ENCODE measurements at places on chromosomes 12 and 14.

DNA sequence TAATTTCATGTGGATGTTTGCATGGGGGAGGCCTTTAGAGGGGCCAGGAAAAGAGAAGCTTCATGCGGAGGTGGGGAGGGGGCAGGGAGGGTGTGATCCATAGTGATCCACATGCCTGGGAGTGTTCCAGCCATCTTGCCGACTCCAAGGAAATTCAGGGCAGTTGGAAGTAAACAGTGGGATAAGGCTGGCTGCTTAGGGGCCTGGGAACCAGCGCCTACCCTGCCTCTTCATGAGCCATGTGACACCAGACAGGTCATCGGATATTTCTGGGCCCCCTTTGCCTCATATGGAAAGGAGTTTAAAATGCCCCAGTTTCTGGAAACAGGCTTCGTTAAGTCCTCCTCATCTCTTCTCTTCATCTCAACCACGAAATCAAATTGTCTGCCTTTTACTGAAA lies 983.2 kb downstream of the BCL11B start:
- DNase-seq, result no peak

DNA sequence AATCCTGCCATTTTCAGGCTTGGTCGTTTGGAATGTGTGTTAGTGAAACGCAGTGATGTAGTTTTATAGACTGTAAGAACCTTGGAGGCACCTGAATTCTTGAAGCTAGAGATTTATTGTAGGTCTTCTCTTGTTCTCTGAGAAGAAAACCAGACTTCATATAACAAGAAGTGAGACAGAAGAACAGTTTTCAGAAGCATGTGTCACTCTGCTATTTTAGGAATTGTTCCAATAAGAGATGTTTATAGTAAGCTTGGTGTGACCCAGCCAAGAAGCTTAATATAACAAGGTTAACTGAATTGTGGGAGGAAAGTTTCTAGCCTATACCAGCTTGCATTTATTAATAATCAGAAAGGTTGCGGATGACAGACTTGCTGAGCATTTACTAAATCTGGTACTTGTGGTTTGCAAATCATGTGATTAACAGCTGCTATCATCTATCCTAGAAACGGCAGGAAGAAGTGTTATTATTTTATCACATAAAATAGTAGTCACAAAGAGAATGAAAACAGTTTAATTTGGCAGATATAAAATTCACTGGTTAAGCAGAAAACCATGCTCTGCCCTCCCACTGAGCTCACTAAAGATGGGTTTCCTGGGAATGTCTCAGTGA lies 49.2 kb upstream of the BCAT1 start:
- no peak for DNase-seq

- DNase-seq, result peak; percentile 18
Observed at GRCh38 chr12:7716381-7716780, 5.1 kb downstream of the DPPA3 start.

- DNase-seq, result no peak
Observed at GRCh38 chr14:56995010-56995409, 184.7 kb upstream of the OTX2 start.

GRCh38 chr14:76456200-76456599 lies 80.3 kb downstream of the ESRRB start:
- DNase-seq, result peak; percentile 40

GRCh38 chr12:130476451-130477135 lies 138.9 kb downstream of the PIWIL1 start:
- DNase-seq, result no peak

DNA sequence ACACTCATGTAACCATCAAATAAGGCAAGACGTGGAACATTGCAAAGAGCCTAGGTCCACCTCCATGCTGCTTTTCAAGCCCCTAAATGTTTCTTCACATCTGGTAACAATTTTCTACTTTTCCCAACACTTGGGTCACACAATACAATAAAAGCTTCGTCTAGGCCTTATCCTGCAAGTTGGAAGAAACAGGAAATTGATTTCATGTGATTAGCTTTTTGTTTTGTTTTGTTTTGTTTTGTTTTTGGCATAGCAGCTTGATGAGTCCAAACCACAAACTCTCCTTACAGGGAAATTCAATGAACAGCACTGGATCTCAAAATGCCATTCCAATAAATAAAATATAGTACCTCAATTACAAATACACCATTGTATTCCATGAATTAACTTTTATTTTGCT lies 19.3 kb downstream of the TAS2R50 start:
- DNase-seq, result peak; percentile 64

GRCh38 chr12:12398026-12398859 lies 41.4 kb downstream of the BORCS5 start:
- DNase-seq, result peak; percentile 92

- DNase-seq, result no peak
Observed at GRCh38 chr12:48980953-48981756, 3.0 kb downstream of the WNT1 start.

- no peak for DNase-seq
Observed at GRCh38 chr14:45610318-45610717, 357.3 kb upstream of the MIS18BP1 start.

DNA sequence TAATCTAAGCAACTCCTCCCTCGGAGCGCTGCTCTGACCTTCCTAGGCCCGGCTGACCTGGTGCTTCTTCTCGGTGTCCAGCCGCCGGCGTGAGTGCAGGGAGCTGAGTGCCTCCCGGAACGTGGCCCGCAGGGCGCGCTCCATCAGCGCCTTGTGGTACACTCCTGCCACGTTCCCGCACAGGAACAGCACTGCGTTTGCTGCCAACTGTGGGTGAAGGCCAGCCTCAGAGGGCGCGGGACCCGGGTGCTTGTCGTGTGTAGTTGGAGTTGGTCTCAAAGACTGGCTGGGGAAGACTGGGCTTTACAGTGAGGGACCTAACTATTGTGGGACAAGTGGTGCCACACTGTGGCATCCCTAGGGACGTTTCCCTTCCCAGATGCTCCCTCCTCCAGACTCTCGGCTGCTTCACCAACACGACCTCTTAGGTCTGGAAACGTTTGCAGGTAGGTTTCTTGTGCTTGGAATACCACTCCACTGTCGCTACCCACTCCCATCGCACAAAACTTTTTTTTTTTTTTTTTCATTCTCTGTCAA lies 3.1 kb downstream of the ADCY4 start:
- no peak for DNase-seq

DNA sequence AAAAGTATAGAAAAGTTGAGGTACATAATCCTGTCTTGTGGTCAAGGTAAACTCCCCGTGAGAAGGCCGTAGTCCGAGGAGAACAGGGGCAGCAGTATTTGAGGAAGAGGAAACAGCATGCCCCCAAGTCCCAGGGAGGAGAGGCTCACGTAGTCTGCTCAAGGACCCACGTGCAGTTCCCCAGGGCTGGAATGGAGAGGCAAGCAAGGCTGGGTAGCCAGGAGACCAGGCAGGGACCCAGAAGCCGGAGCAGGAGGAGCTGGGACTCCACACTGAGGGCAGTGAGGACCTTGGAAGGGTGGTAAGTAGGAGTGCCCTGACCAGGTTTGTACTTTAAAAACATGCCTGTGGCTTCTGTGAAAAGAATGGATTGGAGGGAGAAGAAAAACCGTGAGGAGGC lies 100.0 kb downstream of the EGLN3 start:
- DNase-seq, result no peak

DNA sequence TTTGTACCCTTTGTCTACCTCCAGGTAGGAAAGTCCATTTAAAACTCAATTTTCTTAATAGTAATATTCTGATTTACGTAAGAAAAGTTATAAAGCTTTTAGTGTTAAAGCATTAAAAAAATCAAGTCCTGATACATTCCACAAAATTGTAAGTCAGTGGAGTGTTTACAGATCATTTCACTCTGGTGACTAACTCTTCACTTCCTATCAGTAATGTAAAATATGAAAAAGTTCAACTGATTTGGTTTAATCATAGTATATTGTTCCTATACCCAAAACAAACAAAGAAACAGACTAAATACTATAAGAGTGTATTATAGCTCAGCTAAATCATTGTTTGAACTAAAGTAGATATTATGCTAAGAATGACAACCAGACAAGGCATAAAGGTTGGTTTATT lies 85.9 kb downstream of the VEZT start:
- no peak for DNase-seq

GRCh38 chr12:5827591-5827990 lies 117.5 kb downstream of the ANO2 start:
- no peak for DNase-seq

GRCh38 chr12:111585690-111586089 lies 13.4 kb downstream of the ATXN2 start:
- DNase-seq, result no peak

DNA sequence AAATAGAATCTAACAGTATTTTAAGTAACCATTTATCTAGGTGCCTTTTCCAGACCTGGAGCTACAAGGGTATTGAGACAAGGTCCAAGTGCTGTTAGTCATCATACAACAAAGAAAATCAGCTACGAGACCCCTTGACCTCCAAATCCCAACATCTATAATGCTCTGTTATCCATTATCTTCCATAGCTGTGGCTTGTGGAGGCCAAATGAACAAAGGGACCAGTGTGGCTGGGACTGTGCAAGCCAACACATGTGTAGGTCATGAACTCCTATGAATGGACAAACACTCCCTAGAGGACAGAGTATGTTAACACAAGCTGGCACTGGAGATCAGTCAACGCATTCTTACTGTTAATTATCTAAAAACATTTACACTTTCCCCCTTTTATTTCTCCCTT lies 374.5 kb downstream of the EMP1 start:
- DNase-seq, result no peak

GRCh38 chr14:86462193-86462753 lies 932.3 kb downstream of the FLRT2 start:
- no peak for DNase-seq

GRCh38 chr14:95098984-95099599 lies 58.2 kb downstream of the DICER1 start:
- DNase-seq, result peak; percentile 77

GRCh38 chr14:102231476-102232347 lies 73.3 kb downstream of the MOK start:
- no peak for DNase-seq

DNA sequence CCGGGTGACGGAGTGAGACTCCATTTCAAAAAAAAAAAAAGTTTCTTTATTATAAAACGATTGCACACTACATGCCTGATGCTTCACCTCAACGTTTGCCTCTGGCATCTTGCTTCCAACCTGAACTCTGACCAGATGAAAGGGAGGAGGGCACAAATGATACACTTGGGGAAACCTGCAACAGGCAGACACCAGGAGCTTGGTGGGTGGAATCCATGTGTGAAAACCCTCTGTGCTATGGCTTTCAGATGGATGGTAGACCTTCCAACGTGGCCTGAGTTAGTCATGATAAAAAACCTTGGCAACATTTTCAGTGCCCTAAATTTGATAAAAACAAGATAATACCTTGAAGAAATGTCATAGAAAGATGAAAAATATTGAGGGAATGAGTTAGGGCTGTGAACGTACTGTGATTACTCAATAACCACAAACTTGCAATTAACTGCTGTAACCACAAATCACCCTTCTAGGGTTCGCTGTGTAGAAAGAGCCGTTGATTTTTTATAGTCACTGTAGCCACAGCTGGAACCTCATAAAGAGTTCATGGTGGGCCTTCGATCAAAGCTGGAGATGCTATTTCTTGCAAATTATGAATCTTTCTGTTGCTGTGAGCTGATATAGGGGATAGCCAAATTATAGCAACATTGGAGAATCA lies 26.1 kb upstream of the GZMB start:
- DNase-seq, result no peak

- no peak for DNase-seq
Observed at GRCh38 chr12:56699020-56699661, 11.1 kb upstream of the PTGES3 start.

DNA sequence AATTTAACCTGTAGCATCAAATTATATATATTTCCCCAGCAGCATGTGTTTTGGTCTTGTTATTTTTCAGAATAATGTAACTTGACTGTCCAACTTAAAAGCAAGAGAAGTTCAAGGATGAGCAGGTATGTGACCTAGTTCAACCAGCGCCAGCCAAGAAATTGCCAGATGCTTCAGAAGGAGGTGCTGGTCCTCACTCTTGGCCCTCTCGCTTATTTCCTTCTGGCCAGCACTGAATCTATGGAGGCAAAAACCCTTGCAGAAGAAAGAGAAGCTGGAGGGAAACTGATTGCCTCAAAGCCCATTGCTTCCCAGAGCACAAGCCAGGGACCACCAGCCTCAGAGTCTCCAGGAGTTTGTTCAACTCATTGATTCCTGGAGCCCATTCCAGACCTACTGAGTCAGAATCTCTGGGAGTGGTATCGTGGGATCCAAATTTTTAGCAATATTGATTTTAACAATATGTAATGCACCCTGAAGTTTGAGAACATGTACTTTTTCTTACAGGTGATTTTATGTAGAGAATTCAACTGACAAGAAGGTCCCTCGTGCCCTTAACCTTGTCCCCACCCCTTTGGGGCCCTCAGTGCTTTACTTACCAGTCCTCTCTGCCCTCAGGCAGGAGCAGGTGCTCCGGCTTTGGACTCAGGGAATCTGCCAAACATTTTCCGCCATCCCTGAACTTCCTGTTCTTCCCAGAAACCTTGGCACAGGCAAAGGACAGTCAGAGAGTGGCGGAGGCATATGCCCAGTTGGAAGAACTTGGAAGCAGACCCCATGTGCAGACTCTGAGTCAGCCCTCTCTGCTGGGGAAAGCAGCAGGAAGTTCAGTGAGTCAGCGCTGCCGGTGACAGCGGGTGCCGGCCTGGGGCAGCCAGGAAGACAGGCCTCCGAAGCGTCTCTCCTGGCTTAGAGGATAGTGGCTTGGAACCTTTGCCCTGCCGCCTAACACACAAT lies 10.4 kb downstream of the BEST3 start:
- peak; percentile 95 for DNase-seq

GRCh38 chr12:49872781-49873181 lies 29.9 kb upstream of the BCDIN3D start:
- no peak for DNase-seq

DNA sequence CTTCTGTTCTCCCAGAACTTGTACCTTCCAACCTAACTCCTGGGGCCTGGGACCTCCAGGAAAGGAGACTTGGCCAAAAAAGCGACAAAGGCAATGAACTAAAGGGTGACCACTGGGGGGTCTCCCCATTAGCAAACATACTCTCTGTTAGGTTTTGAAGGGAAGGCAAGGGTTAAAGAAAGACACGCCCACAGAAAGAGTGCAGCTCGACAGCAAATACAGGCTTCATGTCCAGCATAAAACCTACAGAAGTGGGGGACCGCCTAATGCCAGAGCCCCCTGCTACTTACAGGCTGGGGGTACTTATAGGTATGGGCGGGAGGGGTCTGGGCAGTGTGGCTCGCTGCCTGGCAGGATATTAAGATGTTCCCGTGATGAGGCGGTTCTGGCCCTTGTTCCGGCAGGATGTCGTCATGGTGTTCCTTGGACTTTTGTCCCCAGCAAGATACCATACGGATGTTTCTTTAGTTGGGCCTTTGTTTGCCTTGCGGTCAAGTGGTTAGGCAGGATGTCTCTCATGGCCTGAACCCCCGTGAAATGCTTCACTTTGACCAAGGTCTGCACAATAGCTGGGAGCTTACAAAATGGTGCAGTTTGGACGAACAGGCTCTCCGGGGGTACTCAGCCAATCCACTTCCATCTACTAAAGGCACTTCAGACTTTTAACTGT lies 53.4 kb downstream of the PRMT8 start:
- DNase-seq, result no peak

- DNase-seq, result no peak
Observed at GRCh38 chr12:121805171-121806008, 1.6 kb downstream of the SETD1B start.

Data from AG20443 (cell line).